ENCODE measurements at places on chromosomes 3 and 15.

GRCh38 chr3:25781758-25782594, 1.3 kb downstream of the NGLY1 start:
- DNase-seq, result no peak

DNA sequence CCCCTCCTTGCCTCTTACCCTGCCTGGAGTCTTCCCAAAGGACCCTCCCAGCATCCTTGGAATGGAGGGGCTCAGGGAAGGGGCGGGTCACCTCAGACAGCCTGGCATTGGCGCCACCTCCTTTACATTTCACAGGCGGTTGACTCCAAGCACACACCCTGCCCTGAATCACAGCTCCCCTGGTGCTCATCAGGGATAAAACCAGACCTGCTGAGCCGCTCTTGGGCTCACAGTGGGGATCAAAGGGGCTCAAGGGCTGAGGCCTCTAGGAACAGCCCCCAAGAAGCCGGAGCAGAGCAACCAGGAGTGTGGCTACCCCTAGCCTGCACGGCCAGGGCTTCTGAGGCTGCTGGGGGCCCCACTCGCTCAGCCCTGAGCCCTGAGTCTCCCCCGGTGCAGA, 16.6 kb downstream of the LINGO1 start:
- no peak for DNase-seq

- no peak for DNase-seq
Measured at GRCh38 chr3:189099505-189100290, 72.1 kb upstream of the TPRG1 start.

DNA sequence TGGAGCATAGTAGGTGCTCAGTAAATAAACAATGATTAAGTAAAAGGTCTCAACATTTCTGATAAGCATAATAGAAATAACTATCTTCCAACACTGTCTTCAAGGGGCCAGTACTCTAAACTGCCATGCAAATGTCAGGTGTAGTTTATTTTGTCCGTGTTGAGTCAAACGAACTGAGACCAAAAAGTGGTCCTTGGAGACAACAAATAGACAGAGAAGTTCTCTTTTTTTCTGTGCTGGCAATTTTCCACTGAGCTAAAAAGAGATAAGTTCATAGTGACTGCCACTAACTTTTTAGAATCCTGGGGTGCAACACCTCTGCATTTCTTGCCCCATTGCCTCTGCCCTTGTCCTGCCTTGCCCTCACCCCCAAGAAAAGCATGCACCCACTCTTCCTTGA, 14.7 kb upstream of the MBNL1 start:
- DNase-seq, result no peak

Measured in mesothelial cell of epicardium (in vitro differentiated cells).